Stimulated activated CD8-positive, alpha-beta memory T cell treated with anti-CD3 and anti-CD28 coated beads, Interleukin-15, amount 100 ng/mL, for 24 hours (primary cell): ENCODE measurements at places on chromosomes 13 and 19.

DNA sequence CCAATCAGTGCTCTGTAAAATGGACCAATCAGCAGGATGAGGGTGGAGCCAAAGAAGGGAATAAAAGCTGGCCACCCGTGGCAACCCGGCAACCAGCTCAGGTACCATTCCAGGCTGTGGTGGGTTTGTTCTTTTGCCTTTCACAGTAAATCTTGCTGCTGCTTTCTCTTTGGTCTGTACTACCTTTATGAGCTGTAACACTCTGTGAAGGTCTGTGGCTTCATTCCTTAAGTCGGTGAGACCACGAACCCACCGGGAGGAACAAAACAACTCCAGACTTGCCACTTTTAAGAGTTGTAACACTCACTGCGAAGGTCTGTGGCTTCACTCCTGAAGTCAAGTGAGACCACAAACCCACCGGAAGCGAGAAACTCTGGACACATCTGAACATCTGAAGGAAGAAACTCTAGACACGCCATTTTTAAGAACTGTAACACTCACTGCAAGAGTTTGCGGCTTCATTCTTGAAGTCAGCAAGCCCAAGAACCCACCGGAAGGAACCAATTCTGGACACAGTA, 16.5 kb upstream of the SPACA6 start:
- no peak for DNase-seq

DNA sequence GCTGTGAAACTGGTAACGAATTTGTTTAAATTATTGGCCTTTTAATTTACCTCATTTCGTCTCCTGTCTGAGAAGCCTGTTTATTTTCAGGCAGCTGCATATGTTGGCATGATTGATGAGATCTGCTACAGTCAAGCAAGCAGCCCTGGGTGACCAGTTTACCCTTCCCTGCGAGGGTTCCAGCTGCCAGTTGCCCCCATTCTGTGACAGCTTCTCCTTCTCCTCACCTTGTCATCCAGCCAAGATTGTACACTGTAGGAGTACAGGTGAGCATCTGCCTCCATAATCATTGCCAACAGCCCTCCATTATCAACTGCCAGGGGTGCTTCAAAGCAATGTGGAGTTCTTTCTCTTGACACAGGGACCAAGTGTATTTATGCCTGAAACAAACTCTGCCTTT, 1979.9 kb upstream of the PRR20A start:
- no peak for DNase-seq

GRCh38 chr13:74795526-74795925, 661.3 kb upstream of the KLF12 start:
- DNase-seq = no peak

- DNase-seq = no peak
Observed at GRCh38 chr19:2157452-2157851, 6.1 kb upstream of the AP3D1 start.

DNA sequence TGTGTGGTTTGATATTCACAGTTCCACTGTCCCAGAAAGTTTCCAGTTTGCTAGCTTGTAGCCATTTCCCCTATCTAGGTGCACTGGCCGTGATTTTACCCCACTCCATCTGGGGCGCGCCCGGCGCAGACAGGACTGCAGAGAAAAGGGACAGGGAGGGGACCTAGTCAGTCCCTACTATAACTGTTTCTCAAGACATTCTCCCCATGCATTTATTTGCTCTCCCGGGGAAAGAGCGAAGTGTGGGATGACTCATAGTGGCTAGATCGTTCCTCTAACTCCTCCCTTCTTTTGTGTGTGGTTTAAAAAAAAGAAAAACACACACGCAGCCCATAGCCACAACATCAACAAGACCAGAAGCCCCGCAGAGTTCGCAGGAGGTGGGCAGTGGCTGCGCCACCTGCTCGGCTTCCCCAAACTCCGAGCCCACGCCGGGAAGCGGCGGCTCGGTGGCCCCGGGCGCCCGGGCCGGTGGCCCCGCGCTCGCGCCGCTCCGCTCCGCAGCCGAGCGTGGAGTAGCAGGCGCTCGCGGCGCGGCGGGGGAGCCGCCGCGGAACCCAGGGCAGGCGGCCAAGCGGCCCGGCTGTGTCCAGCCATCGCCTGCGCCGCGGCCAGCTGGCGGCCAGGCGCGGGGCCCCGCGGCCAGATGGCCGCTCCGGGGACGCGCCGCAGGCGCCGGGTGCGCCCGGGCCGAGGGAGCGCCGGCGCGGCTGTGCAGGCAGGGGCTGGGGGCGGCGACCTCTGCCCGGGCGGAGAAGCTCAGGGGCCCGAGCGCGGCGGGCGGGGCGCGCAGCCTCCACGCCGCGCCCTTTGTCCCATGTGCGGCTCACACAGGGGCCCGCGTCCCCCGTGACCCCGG, 653 bp downstream of the TMTC4 start:
- DNase-seq = peak; percentile 3

DNA sequence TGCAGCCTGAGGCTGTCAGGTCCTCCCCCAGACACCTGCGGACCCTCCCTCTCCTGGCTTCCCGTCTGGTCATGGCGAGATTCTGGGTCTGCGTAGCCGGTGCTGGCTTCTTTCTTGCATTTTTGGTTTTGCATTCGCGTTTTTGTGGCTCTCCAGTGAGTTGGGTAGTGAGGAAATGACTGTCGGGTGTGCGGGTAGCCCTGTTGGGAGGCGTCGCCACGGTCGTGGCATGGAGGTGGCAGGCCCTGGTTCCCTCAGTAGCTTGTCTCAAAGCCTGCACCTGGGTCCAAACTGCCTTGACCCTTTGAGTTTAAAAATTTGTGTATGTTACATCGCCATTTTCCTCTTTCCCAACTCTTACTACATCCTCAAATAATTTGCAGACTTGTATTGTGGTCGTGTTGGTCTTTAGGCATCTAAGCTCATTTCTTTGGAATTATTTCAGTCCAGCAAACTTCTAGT, 344 bp downstream of the NHLRC3 start:
- DNase-seq = no peak

DNA sequence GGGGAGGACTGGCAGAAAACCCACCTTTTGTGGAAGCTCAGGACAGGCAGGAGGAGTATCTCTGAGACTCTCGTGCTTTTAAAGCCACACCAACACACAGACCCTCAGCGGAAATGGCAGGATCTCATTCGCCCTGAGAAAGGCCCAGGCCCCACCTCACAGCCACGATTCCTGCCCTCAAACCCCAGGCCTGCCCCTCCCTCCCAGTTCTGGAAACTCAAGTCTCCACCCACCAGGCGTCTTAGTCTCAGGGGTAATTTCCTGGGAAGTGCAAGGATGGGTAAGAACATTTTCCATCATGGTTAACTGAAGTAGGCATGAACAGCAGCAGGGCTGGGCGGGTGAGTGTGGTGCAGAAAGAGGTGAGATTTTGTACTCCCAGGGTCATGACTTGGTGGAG, 8.0 kb upstream of the PDE4C start:
- DNase-seq = no peak

GRCh38 chr13:77339408-77339807, 12.5 kb upstream of the MYCBP2 start:
- no peak for DNase-seq

GRCh38 chr13:65508745-65509144, 1721.4 kb downstream of the PCDH9 start:
- no peak for DNase-seq

- no peak for DNase-seq
Observed at GRCh38 chr13:29435125-29435911, 160.2 kb downstream of the SLC7A1 start.

DNA sequence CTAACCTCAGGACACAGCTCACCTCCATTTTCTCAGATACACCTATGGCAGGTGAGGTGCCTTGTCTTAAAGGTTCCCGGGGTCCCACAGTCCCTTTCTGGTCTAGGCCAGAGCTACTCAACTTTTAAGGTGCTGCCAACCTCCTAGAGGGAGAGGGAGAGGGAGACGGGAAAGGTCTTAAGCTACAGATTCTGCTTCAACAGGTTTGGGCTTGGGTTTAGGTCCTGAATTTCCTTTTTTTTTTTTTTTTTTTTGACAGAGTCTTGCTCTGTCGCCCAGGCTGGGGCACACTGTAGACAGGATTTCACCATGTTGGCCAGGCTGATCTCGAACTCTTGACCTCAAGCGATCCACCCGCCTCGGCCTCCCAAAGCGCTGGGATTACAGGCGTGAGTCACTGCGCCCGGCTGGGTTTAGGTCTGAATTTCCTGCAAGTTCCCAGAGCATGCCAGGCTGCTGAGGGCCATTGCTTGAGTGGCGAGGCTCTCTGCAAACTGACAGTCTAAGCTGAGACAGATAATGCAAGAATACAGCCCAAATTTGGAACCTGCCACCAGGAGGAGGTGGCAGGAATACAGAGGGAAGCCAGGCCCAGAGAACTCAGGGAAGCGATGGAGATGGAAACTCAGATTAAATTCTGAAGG, 7.8 kb upstream of the SYCN start:
- no peak for DNase-seq

- no peak for DNase-seq
Observed at GRCh38 chr13:39201180-39201579, 162.9 kb downstream of the NHLRC3 start.

GRCh38 chr19:33887891-33888290, 91.2 kb downstream of the KCTD15 start:
- no peak for DNase-seq

GRCh38 chr13:47100214-47100853, 203.5 kb upstream of the HTR2A start:
- DNase-seq = no peak

DNA sequence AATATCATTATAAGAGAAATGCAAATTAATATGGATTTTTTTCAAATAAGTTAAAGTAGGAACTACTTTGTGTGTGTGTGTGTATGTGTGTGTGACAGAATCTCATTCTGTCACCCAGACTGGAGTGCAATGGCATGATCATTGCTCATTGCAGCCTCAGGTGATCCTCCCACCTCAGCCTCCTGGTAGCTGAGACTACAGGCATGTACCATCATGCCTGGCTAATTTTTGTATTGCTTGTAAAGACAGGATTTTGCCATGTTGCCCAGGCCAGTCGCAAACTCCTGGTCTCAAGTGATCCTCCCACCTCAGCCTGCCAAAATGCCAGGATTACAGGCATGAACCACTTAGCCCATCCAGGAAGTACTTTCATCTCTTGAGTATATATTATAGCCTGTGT, 3.2 kb upstream of the ERVV-2 start:
- DNase-seq = no peak

- DNase-seq = no peak
Observed at GRCh38 chr13:46170268-46170667, 11.7 kb downstream of the LCP1 start.

- no peak for DNase-seq
Observed at GRCh38 chr13:27631156-27631555, 9.5 kb downstream of the POLR1D start.

DNA sequence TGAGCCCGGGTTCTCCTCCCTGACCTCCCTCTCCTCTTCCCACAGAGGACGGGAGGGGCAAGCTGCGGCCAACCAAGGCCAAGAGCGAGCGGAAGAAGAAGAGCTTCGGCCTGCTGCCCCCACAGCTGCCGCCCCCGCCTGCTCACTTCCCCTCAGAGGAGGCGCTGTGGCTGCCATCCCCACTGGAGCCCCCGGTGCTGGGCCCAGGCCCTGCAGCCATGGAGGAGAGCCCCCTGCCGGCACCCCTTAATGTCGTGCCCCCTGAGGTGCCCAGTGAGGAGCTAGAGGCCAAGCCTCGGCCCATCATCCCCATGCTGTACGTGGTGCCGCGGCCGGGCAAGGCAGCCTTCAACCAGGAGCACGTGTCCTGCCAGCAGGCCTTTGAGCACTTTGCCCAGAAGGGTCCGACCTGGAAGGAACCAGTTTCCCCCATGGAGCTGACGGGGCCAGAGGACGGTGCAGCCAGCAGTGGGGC, 162.2 kb downstream of the KDM4B start:
- no peak for DNase-seq

DNA sequence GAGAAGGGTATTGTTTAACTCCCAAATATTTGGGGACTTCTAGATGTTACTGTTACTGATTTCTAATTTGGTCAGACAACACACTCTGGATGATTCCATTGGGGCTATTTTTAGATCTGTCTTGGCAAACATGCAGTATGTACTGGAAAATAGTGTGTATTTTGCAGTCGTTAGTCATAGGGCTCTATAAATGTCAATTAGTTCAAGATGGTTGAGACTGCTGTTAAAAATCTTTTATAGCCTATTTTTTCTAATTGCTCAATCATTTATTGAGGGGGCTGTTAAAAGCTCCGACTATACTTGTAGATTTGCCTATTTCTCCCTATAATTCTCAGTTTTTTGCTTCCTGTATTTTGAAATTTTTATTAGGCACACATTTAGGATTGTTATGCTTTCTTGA, 31.4 kb downstream of the PPP5C start:
- no peak for DNase-seq

GRCh38 chr13:99033814-99034213, 56.0 kb upstream of the DOCK9 start:
- DNase-seq = no peak

GRCh38 chr19:49148784-49149651, 6.2 kb downstream of the HRC start:
- DNase-seq = peak; percentile 54

DNA sequence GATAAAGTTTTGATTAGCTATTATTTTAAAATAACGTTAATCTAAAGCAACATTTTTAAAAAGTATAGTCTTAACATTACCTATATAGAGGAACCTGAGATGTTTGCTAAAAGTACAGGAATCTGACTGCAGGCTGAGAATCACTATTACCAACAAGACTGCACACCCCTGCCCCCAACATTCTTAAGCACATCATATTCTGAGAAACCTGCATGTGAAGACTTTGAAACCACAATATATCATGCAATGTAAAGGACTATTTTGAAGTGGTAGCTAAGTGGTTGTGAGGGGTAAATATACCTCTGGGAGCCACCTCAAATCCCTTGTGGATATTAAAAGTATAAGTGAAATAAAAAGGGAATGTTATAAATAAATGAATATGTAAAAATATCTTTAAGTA, 119.0 kb upstream of the KLF12 start:
- DNase-seq = no peak

GRCh38 chr13:96403651-96404050, 313.7 kb downstream of the HS6ST3 start:
- DNase-seq = no peak

- DNase-seq = no peak
Observed at GRCh38 chr13:110576070-110576394, 14.5 kb upstream of the RAB20 start.

DNA sequence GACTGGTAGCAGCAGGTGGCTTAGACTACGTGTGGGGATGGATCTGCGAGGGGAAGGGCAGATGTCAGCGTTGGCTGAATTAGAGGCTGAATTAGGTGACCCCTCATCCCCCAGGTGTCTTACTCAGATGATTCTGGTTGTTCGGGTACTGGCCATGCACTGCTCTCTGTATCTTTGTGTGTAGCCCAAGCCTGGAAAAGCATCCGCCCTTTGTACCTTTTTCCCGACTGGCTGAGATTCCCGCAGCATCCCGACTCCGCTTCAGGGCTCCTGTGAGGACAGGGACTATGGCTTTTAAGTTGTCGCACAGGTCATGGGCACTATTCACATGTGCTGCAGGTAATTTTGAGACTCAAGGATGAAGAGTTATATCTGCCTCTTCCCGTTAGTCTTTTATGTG, 7.2 kb downstream of the TFDP1 start:
- no peak for DNase-seq

DNA sequence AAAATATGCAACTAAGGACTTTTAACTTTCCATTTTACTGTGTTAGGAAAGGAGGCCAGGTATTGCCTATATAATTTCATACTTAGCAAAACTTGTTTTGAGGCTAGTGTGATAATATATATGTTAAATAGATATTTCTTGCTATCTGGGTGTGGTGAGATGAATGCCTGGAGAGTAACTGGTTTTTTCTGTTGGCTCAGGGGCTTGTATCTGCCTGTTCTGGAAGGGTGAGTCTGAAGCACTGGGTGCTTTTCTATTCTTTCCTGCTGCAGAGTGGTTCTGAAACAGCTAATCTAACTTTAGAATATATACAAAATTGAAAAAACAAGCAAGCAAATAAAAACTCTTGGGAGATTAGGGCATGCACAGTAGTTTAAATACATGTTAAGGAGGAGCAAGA, 64.6 kb upstream of the MYCBP2 start:
- no peak for DNase-seq
